Lung (tissue), 17 donors: ENCODE measurements at places on chromosomes 2 and 18. TPM values are rescaled to one million over a fixed set of nuclear protein-coding genes. Genes with fewer than 3 reads are reported as not detected.

GRCh38 chr18:6328621-6329010 is 86.1 kb downstream of the L3MBTL4 start:
- H3K27me3 ChIP-seq: no peaks in the 10 kb centered on the region
- H3K4me1 ChIP-seq: peaks cover 6% of the 10 kb centered on the region
- H3K27ac ChIP-seq: no peak overlapping the region
- peaks cover 2% of the 10 kb centered on the region for H3K36me3 ChIP-seq

GRCh38 chr2:206721256-206721920 is 3.2 kb upstream of the DYTN start:
- DNase-seq: no peak
- no peak overlapping the region for H3K27ac ChIP-seq
- no peak overlapping the region for H3K4me3 ChIP-seq
- no peaks in the 10 kb centered on the region for H3K27me3 ChIP-seq

The GCA gene
- 38.7 TPM for total RNA-seq

The TNFAIP6 gene
- total RNA-seq: 6.0 TPM
